KG1 (cell line): ENCODE measurements at places on chromosomes 6 and 20.

- no peak for DNase-seq
Measured at GRCh38 chr6:112086744-112087135, 542 bp downstream of the TUBE1 start.

DNA sequence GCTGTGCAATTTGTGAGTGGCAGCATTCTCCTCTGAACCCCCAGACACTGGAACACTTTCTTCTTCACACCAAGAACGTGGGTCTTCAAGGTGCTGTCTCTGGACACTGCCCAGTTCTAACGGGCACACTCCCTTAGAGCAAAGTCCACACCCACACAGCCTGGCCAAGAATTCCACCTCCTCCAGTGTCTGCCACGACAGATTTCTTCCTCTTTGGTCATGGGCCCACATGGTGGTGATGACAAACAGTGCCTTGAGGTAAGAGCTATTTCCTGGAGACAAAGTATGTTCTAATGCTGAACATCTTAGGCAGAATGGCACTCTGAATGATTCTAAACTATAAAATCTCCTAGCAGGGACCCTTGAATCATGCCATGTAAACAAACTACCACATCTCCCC lies 25.5 kb upstream of the SSTR4 start:
- DNase-seq: no peak

GRCh38 chr6:36610041-36610955 lies 16.1 kb downstream of the SRSF3 start:
- DNase-seq: no peak

- no peak for DNase-seq
Measured at GRCh38 chr6:13831615-13832014, 17.3 kb upstream of the MCUR1 start.
